GM12878 (cell line): ENCODE measurements at places on chromosomes 5 and 9.

DNA sequence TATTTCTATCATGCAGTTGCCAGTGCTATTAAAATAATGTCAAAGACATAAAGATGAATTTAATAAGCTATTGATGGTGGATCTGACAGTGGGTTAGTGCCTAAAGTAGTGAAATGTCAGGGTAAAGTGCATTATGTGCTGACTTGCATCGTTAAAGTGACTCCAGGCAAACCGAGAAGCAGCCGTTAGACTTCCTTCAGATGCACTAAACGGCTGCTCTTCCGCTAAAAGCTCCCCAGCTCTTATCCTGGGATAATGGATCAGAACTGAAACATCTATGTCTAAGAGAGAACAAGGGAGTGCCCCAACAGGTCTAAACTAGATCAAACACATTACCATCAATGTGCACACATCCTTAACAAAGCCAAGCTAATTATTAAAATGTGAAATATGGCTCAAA lies 468.2 kb downstream of the NTRK2 start:
- no peak for DNase-seq

- no peak for DNase-seq
Observed at GRCh38 chr9:114310471-114311450, 12.1 kb upstream of the ORM1 start.

DNA sequence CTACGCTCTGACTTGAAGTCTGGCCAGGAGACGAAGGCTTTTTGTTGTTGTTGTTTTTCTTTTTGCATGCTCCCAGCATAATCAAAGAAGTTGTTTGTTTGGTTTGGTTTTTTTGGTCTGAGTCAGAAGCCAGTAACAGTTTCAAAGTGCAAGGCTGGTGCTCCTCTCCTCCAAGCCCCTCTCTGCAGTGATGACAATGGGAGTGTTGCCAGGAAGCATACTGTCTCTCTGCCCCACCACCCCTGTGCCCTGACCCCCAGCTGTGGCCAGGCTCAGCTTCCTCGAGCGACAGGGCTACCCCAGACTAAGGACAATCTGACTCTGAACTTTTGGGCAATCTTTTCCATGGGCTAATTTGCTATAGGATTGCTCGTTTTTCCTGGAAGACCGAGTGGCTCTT lies 173.8 kb upstream of the PITX1 start:
- DNase-seq: no peak

DNA sequence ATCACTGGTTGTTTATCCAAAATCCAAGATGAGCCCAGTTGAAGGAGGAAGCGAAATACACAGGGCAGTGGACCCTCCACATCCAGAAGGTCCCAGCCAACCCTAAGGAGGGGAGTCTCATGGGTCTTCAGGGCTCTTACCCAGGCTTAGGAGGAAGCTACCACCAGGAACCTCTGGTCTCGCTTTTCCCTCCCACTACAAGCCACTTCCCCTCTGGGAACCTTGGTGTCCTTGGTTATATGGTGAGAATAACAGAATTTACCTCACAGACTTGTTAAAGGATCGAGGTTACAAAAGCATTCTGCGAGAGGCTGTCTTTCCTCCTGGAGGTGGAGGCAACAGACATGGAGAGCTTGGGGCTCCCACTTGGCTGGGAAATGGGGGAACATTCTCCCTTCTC lies 3.4 kb downstream of the HIGD2A start:
- DNase-seq: no peak

DNA sequence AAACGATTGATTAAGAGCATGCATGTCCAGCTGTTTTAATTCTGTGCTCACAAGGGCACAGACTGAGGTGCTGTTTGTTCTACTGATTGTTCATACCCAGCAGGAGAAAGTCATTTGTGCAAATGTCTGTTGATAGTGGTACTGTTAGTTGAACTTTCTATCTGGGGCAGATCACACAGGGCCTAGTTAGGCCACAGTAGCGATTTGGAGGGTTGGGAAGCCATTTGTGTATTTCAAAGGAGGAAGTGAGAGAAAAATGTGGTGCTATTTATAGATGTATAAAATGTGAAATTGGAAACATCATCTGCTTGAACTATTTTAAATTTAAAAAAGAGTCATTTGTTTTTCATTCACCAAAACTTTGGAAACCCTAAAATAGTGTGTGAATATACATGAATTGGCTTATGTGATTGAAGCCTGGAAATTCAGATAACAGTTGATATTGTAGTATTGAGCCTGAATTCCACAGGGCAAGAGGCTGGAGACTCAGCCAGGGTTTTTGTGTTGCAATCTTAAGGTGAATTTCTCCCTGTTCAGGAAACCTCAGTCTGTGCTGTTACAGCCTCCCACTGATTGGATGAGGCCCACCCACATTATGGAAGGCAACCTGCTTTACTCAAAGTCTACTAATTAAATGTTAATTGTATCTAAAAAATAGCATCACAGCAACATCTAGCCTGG lies 162.0 kb upstream of the CDKN2B start:
- peak; percentile 7 for DNase-seq

DNA sequence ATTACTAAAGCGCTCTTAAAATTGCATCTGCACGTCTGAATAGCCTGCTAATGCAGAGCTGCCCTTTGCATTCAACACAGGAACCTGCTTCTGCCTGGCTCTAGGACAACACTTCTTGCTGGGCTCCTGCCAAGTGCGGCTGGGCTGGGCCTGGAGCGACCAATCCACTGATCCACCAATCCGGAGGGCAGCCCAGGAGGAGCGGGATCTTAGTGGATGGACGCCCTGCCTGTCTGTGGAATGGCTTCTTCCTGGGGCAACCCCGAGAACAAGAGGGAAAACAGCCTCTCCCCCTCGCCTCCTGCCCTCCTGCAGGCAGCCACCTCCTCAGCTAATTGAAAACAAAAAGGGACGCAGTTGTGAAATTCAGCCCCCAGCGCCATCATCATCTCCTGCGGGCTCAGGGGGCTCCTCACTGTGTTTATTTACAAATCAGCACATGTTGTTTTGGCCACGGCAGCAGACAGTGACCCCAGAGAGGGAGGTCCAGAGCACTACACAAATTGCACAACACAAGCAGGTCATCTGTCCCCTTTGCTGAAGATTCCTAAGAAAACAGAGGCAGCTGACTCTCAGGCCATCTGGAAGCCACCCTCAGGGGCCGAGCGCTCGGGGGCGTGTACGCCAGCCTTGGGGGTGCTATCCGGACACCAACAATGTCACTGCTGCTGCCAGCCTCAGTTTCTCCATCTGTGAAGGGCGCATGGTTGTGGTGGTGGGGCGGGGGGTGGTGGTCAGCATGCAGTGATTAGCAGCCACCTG lies 57.3 kb downstream of the GADD45G start:
- no peak for DNase-seq

- DNase-seq: no peak
Observed at GRCh38 chr5:96756985-96757384, 50.8 kb downstream of the ERAP1 start.

GRCh38 chr9:113963696-113964494 lies 87.8 kb downstream of the ZNF618 start:
- no peak for DNase-seq

GRCh38 chr5:155311721-155312120 lies 298.2 kb downstream of the KIF4B start:
- no peak for DNase-seq

DNA sequence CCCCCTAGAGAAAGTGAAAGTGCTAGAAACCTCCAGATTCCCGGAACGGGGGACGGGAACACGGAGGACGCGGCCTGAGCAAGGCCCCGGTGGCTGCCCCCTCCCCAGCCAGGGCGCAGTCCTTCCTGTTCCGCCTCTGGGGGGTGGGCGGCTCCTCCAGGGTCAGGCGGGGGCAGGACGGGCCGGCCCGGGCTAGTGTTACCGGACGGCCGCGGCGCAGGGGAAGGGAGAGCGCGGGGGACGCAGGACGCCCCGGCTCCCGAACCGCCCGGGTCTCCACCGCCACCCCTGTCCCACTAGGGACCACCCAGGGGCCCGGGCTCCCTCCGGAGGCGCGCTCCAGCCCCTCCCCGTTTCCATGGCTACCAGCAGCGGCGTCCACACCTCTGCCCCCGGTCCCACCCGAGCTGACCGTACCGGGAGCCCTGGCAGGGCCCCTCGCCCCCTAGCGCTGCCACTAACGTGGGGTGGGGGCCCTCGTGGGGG lies 579 bp downstream of the SLC12A7 start:
- DNase-seq: no peak

GRCh38 chr9:126814091-126814490 lies 9.3 kb downstream of the ZBTB43 start:
- DNase-seq: no peak

DNA sequence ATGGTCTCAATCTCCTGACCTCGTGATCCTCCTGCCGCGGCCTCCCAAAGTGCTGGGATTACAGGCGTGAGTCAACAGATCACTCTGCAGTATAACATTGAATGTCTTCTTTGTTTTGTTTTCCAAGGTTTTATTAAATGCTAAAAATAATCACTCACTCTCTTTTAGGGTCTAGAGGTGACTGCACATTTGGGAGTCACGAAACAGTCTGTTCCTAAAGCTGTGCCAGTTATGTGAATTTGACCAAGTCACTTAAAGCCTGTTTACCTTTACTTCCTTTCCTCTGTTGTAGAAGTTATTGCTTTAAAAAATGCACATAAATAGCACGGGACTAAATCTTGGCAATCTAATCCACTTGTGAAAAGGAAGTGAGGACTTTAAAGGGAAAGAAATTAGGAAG lies 304.9 kb upstream of the PTGER4 start:
- no peak for DNase-seq

DNA sequence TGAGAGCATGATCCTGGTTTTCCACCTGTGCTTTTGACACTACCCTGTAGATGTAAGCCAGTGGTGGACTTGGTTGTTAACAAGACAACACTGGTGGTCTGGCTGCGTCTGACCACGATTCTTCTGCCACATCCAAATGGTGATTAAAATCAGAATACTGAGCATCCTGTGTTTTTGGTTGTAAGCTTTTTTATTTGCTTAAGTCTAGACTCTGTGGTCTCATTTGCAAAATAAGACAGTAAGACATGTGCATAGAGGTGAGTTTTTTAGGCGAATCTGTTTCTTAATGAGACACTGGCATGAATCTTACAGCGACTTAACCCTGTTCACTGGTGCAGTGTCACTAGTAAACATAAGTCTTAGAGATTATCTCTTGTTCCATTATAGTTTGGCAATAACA lies 165.4 kb downstream of the ARHGEF28 start:
- DNase-seq: no peak
